ACHN (cell line): ENCODE measurements at places on chromosomes 1 and 21.
A peak's percentile ranks its signal among the peaks of the same experiment; 100 is the strongest.

DNA sequence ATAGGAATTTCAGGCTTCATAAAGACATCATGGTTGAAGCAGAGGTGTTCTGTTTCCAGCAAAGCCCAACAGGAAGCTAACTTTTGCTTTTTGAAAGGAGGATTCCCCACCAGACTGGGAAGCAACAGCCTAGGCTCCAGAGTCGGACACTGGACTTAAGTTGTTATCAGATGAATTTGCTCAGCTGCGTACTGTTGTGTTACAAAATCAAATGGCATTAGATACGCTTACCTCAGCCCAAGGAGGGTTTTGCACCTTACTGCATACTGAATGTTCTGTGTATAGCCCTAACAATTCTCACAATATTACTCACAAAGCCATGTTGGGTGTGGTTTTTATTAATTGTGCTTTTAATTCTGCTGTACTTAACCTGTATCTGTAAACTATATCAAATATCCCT lies 547 bp upstream of the CHIA start:
- no peak for DNase-seq

DNA sequence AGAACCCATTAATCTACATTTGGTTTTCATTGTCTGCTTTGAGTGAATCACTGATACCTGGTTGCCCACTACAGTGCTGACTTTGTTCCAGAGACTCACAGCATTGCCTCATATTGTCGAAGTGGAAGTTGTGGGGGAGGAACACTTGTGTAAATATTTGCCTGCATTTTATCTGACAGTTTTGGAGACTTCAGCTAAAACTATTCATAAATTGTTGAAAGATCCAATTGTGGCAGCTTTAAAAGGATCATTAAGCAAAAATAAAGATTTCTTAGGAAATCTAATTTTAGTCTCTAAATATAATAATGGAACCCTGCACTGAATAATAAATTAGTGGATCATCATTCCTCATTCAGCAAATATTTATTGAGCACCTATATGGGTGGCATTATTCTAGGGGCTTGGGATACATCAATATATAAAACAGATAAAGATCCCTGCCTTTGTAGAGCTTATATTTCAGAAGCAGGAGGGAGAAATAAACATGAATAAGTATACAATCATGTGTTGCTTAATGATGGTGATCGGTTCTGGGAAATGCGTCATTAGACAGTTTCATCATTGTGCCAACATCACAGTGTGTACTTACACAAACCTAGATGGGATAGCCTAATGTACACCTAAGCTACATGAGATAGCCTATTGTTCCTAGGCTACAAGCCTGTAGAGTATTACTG lies 73.5 kb downstream of the OSBPL9 start:
- no peak for DNase-seq

GRCh38 chr1:210828996-210829596 lies 304.9 kb downstream of the KCNH1 start:
- no peak for DNase-seq

GRCh38 chr1:204093421-204093717 lies 20.5 kb downstream of the SOX13 start:
- DNase-seq = peak; percentile 29

GRCh38 chr1:52127181-52128180 lies 14.4 kb upstream of the ZFYVE9 start:
- peak; percentile 45 for DNase-seq

- DNase-seq = no peak
These were observed 631.8 kb downstream of the AJAP1 start for GRCh38 chr1:5286244-5286643.

- DNase-seq = no peak
These were observed 482.6 kb downstream of the TTLL7 start for GRCh38 chr1:83516369-83516768.

- no peak for DNase-seq
These were observed 73.5 kb downstream of the SGIP1 start for GRCh38 chr1:66607458-66607857.

DNA sequence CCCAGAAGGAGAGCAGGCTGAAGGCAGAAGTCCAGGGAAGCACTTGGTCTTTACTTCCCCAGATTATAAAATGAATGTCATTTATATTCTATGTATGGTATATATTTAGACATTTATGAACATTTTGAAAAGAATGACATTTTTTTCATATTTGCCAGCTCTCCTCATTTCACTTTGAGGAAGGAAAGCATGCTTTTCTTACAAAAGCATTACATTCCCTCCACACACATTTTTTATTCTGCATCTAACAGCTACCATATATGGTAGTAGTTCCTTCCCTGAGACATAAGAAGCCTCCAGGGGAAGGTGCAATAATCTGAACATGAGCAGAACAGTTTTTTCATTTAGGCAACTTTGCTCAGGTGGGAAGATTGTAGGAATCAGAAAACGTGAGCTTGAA lies 94.0 kb downstream of the LRRC7 start:
- no peak for DNase-seq

- DNase-seq = no peak
These were observed at the start of gene CELF3 for GRCh38 chr1:151716771-151717631. Gene CELF3, minus strand, starts transcription at chr1:151716803. Its CDS starts 783 bp downstream, at chr1:151716020.

DNA sequence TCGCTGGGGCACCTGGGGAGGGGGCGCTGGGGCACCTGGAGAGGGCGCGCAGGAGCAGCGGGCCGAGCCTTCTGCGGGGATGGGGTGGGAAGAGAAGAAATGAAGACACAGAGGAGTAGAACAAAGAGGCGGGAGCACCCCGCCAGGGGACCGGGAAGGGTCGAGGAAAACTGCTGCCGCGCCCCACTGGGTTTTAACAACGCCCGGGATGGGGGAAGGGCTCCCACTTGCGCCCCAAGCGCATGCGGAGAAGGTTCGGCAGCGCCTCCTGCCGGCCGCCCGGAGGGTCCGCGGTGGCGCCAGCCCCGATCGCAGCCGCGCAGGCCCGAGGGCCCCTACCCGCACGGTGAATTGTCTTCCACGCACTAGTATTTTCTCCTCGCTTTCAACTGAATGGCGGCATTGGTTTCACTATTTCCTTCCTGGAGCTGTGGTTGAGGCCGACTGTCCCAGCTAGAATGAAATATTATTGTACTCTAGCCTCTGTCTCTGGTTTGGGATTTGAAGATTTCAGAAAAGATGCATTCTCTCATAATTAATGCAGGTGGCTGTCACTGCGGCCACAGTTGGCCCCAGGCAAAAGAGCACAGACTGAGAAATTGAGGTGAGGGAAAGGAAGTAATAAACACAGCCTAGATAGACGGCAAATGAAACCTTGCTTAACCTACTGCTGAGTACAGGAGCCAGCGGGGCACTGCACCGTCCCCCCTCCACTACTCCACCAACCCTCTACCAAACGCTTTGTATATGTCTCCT lies 57.3 kb downstream of the MAB21L3 start:
- peak; percentile 65 for DNase-seq

DNA sequence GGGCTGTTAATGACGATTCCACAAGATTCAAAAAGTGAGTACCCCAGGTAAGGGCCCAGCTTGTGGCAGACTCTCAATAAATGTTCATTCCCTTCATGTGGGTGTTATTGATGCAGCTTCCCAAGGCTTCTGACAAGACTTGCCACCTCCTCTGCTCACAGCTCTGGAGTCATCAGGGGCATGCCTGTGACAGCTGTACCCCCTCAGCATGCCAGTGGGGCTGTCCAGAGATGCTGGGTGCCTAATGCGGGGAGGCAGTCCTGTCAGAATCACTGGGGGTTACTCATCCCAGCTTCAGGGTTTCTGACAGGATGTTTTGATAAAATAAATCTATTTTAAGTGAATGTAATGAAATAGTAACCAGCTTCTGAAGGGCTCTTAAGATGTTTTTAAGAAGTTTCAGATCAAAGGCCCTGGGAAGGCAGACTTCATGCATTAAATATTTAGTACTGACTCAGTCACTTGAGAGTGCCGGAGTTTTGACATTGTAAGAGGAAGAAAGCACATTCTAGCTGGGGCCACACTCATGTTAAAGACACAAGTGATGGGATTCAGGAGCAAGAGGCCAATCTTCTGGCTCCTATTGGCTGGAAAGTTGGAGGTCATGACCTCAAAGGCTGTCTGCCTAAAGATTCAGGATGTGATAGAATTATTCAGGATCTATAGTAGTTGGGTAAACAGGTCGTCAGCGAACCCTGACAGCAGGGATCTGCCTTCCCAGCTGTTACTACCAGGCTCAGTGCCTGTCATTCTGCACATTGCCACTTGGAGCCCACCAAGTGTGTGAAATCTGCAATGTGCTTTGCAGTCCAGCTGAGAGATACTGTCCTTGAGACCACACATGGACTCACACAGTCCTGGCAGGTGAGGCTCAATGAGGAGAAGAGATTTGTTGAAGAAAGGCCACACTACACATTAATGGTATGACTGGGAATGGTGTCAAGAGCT lies 239.6 kb upstream of the BEND5 start:
- DNase-seq = no peak

GRCh38 chr1:27007909-27008582 lies 4.6 kb downstream of the TENT5B start:
- no peak for DNase-seq

DNA sequence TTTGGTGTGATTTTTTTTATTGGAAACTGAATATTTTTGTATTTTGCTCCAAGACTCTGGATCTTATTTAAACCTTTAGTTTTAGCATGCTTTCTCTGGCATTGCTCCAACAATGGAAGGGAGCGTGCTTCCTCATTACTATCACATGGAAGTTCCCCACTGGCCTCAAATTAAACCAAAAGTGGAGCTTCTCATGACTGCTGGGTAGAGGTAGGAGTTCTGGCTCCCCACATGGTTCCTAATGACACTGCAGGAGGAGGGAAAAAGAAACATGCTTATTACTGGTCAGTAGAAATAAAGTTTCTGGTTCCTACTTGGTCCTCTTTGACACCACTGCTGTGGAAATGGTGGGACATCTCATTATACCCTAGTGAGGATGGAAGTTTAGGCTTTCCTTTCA lies 310.5 kb downstream of the PTGER3 start:
- no peak for DNase-seq

- DNase-seq = no peak
These were observed 64.1 kb upstream of the TMEM51 start for GRCh38 chr1:15089258-15089992.

- DNase-seq = no peak
These were observed 23.9 kb upstream of the RUNX3 start for GRCh38 chr1:24954022-24954421.

GRCh38 chr1:201637282-201638079 lies 98.6 kb downstream of the NAV1 start:
- no peak for DNase-seq

- DNase-seq = no peak
These were observed 41.6 kb downstream of the PARP1 start for GRCh38 chr1:226366290-226366689.

GRCh38 chr1:24767351-24767750 lies 22.1 kb downstream of the CLIC4 start:
- no peak for DNase-seq

DNA sequence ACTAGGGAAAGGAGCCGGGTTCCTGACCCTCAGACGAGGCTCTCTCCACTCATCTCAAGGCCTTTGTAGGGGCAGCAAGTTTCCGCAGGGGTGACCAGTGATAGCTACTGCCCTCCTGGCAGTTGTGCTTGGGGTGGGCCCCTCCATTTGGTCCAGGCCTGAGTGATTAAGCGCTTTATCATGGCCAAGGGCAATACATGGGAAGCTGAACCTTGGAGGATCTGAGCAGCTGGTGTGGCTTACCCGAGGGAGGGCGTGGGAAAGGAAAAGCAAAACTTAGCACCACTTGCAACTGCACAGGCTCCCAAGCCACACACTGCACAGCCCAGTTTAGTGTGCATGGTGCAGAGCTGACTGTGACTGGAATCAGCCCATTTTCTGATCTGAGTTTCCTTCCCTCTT lies 47.8 kb downstream of the GADD45A start:
- DNase-seq = no peak

DNA sequence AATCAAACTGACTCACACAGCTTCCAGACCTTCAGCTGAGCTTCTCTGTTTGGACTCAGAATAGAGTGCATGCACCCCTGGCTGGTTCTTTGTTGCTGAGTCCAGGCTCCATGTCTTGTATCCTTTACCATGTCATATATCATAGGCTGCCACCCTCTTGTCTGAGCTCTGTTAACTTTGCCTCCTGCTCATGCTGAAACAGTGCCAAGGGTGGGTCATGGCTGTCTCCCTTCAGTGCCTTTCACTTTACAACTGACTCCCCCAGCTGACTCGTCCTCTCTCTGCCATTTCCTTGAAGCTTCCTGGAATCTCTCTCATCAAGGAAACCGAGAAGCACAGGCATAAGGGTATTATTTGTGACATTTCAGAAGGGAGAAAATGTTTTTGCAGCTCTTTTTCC lies 885.3 kb downstream of the TTLL7 start:
- DNase-seq = no peak

DNA sequence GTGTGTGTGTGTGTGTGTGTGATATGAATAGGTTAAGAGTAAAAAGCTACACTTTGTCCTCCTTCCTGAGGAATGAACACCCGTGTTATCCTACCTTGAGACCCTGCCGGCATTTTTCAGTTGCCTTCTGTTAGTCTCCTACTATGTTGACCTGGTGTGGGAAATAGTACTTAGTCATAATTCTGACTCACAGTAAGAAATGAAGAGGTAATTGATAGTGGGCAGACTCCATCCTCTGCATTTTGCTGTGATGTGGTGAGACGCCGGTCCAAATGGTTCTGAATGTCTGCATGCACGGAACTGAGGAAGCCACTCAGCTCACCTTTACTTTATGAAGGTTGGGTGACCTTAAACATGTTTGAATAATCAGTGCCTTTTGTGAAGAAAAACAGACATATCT lies 12.6 kb downstream of the CD101 start:
- no peak for DNase-seq

DNA sequence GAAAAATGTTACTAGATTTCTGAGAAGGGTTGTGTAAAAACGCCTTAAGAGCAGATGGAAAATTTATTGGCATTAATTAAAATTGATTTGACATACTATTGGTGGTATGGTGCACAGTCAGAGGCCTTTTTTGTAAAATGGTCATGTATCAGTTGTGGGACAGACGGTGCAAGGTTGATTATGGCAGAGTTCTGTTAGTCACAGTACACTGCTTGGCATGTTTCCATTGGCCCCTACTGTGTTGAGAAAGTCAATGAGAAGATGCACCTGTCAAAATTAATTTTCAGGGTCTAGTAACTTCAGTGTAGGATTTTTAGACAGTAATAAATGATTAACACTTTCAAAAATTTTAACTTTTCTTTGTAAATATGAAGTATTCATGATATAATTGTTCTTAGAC lies 4.4 kb downstream of the B3GALT2 start:
- DNase-seq = no peak

- no peak for DNase-seq
These were observed 75.0 kb upstream of the C8B start for GRCh38 chr1:57040811-57041210.

DNA sequence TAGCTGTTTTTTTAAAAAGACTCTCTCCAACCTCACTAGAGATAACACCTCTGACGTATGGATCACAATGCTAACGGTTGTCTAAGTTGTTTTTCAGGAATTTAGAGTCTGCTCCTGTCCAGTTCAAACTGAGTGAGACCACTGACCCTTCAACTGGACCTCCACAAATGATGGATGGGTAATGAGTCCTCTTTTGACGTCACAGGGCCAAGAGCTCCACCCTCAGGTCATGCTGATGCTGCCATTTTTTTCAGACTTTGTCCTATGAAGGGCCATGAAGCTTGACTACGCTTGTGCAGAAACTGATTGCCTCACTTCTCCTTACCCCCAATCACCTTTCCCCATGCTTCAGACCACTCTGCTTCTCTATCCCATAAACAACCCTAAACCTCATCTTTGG lies 16.6 kb downstream of the GRIK3 start:
- no peak for DNase-seq
